Cortex of kidney (tissue), 1 donor: ENCODE measurements at places on chromosomes 13 and 19.

- no peak for DNase-seq
These were observed 37.0 kb upstream of the FARP1 start for GRCh38 chr13:98105929-98106336.

- no peak for DNase-seq
These were observed 53.6 kb upstream of the FARP1 start for GRCh38 chr13:98089246-98089645.

DNA sequence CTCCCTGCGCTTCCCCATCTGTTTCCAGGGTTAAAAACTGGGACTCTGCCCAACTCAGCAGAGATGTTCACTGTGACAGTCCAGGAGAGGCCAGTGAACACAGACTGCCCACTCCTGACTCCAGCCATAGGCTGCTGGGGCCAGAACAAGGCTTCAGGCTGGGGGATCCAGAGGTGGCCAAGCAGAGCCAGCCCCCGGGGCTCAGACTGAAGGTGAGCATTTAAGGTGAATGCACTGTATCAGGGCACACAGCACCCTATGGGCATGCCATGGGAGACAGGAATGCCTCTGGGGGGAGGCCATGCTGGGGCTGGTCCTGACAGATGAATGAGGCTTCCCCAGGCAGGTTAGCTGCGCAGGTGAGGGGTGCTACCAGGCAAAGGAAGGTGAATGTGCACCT is 96.4 kb downstream of the TUBA3C start:
- no peak for DNase-seq

DNA sequence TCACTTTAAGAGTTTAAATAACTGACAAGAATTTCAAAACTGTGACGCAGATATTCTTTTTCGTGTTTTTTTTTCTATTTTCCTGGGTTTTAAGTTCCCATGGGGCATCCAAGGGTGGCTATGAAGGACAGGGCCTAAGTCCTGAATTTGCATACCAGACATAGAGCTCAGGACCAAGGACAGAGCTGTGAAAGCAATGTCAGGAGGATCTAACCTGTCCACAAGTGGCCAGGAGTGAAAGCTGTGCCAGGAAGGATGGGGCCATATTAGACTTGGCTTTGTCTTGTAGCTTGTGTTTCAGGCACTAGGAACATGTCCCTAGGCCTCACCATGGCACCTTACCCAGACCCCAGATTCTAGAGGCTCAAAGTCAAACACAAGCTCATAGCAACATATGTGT is 289.4 kb upstream of the MIR17HG start:
- no peak for DNase-seq

DNA sequence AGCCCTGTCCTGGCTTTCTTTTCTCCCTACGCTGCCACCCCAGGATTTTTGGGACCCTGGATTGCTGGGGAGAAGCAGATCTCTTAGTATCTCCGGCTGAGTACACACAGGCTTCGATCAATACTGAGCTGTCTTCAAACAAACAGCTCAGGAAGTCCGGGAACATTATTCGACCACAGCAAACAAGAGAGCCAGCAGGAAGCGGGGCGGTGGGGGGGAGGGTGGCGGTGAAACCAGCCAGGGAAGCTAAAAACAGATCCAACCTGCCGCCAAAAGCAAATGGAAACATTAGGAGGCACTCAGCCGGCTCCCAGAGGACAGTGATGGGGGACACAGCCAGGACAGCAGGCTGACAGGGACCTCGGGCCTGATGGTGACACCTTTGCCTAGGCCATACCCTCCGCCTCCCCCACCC is 12.2 kb upstream of the BCAM start:
- no peak for DNase-seq

DNA sequence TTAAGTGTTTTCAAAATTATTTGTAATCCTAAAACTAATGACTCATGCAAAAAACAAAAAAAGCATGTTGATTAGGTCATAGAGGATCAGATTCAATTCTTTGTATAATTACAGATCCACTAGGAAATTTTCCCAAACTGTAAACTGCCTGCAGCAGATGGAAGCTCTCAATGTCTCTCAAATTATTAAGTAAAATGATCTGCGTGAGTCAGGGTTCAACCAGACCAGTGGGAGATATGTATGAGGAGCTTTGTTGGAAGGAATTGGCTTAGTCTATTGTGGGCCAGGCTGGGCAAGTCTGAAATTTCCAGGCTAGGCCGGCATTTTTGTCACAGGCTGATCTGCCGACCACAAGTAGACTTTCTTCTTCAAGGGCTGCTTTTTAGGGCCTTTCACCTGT is 14.4 kb upstream of the SACS start:
- DNase-seq = no peak

DNA sequence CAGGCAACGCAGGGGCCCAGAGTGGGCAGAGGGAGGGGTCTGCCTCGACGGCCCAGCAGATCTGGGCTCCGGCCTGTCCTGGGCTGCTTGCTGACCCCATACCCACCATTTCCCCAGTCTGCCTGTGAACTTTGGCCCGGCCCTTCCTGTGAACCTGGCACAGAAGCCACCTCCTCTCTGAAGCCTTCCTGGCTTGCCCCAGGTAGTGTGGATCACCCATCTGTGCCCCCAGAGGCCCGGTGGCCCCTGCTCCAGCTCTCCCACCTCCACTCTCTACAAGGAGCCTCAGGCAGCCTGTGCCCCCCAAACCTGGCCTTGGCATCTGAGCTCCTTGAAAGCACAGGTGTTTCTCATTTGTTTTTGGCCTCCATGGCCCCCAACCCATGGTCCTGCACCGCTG is 15.7 kb downstream of the PLEKHF1 start:
- no peak for DNase-seq

GRCh38 chr13:23384111-23384510 is 49.4 kb downstream of the SACS start:
- no peak for DNase-seq

DNA sequence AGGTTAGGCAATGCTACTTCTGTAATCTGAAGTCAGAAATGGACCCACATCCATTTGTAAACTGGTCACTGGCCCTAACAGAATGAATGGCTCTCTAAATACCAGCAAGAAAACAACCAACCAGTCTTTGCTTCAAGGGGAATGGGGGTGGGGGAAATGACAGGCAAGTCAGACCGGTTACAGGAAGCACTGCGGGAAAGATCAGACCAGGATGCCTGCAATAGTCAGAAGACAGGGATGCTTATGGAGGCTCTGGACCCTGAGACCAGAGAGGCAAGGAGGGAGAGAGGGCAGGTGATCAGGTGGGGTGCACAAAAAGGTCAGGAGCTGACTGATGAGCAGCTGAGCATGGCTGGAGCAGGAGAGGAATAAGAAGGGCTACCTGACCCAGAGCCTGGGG is 13.1 kb downstream of the MED26 start:
- no peak for DNase-seq

DNA sequence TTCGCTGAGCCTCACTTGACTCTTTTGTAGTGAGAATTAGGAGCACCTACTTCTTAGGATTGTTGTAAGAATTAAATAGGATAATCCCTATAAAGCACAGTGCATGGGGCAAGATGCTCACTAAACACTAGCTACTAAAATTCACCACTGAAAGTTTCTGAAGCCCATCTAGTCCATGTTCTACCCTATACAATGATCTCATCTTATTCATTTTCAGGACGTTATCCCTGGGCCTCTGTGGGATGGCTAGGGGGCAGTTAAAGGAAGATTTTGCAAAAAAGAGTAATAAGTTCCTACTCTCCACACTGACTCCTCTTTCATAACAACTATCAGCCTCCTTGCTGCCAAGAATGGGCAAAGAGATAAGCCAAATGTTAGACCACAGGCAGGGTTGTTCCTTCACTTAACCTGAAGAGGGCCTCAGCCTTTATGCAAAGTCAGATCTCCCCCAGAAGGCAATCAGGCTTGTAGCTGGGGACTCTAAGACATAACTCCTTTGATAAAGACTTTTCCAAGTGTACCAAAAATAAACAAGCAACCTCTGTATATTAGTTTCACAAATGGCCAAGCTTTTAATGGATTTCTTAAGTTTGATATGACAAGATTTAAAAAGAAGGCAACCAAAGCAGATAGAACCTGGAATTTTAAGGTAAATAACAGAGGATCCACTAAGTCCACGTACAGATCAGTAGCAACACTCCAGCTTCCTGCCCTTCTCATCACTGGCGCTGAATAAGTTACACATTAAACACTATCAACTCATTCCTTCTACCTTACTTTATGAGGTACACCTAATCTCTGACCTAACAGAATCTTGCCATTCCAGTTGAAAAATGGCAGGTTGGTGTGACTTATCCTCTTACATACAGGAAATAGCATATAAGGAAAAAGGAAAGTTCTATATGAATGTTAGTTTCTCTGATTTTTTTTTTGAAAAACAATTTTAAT is 44.4 kb downstream of the ELF1 start:
- DNase-seq = no peak

- DNase-seq = no peak
These were observed 955.9 kb downstream of the SLITRK6 start for GRCh38 chr13:84843368-84843767.

- no peak for DNase-seq
These were observed 2.0 kb downstream of the ZNF823 start for GRCh38 chr19:11736696-11737095.

GRCh38 chr19:8484331-8484894 is 18.0 kb downstream of the PRAM1 start:
- no peak for DNase-seq

GRCh38 chr13:37546087-37546486 is 52.5 kb downstream of the POSTN start:
- DNase-seq = no peak

- DNase-seq = no peak
These were observed 11.6 kb upstream of the PGLS start for GRCh38 chr19:17499648-17500446.

DNA sequence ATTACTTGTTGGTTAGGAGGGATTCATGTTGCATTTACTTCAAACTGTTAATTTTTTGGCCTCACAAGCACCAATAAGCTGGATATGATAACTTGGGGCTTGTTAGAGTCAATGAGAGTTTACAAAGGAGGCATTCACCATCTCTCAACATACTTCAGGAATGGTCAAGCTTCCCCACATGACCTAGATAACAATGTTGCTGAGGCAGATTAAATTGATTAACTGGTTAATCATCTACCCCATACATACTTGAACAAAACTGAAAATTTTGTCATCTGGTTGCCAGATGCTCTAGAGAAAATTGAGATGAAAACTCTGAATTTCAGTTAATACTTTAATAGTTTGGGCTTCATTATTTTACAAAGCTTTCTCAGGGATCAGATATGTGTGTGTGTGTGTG is 43.0 kb upstream of the UBL3 start:
- no peak for DNase-seq

- no peak for DNase-seq
These were observed 96.6 kb downstream of the UBL3 start for GRCh38 chr13:29753618-29754472.

GRCh38 chr19:17942582-17943273 is 9.9 kb downstream of the CCDC124 start:
- no peak for DNase-seq

GRCh38 chr13:31094331-31095015 is 67.2 kb downstream of the HSPH1 start:
- no peak for DNase-seq

DNA sequence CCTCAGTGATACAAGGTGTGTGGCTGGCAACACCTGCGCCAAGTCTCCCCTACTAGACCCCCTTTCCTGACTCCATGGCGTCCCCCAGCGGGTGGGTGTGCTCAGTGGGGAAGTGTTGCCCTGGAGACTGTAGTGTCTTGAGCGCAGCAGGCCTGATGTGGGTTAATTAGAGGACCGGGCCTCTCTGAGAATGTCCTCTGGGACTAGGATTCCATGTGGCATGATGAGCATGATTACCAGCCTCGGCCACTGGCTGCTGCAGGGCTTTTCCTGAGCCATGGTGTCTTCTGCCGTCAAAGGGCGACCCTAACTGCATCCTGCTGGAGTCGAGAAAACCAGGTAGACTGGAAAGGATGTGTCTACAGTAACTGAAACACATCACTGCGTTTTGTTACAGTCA is 28.1 kb downstream of the MICOS13 start:
- no peak for DNase-seq

DNA sequence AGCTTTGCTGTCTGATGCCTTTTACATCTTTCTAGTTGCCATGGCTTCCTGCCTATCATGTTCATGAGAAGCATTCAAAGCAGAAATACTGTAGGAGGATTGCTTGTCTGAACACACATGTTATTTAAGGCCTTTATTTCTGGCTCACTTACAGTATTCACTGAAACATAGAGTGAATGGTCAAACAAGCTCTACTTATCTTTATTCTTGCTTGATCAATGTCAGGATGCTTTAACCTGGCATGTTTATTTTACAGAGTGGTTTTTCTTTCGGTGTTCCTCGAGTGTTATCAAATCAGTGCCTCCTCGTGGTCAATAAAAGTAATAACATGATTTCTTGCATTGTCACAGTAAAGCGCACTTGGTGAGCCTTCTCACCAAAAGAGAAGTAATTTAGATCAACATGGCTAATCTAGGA is 73.5 kb upstream of the PCDH17 start:
- DNase-seq = no peak

GRCh38 chr19:10625762-10626138 is 397 bp downstream of the SLC44A2 start:
- DNase-seq = no peak

- DNase-seq = no peak
These were observed 14.7 kb downstream of the NAPA start for GRCh38 chr19:47499863-47500830.

- DNase-seq = no peak
These were observed 27.6 kb upstream of the SLC1A5 start for GRCh38 chr19:46815833-46816627.

DNA sequence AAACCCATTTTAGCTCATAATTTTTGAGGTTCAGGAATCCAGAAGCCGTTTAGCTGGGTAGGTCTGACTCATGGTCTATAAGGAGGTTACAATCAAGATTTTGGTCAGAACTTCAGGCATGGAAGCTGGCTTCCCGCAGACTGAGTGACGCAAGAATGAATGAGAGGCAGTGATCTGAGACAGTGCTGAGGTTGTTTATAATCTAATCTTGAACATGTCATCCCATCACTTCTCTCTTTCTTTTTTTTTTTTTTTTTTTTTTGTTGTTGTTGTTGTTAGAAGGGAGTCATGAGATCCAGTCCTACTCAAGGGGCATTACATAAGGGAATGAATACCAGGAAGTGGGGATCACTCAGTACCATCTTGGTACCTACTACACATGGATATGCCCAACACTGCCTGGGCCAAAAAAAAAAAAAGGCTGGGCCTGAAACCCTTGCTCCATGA is 217.4 kb downstream of the DLEU7 start:
- DNase-seq = no peak

GRCh38 chr19:13574933-13575332 is 68.7 kb upstream of the CACNA1A start:
- no peak for DNase-seq

DNA sequence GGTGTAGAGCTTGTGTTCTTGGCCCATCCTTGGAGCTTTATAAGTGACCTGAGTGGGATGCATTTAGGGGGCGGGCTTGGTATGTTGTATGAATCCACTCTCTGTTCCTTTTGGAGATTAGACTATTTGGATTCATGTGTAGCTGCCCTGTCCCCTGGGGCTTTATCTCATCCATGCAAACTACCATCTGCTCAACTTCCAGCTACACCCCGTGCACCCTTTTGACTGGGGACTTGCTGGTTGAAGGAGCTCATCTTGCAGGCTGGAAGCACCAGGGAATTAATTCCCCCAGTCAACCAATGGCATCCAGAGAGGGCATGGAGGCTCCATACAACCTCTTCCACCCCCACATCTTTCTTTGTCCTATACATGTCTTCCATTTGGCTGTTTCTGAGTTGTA is 6.1 kb downstream of the CLEC4M start:
- DNase-seq = no peak

GRCh38 chr13:19634256-19634740 is 839 bp downstream of the MPHOSPH8 start:
- no peak for DNase-seq
